ENCODE measurements at places on chromosomes 1 and 21.

DNA sequence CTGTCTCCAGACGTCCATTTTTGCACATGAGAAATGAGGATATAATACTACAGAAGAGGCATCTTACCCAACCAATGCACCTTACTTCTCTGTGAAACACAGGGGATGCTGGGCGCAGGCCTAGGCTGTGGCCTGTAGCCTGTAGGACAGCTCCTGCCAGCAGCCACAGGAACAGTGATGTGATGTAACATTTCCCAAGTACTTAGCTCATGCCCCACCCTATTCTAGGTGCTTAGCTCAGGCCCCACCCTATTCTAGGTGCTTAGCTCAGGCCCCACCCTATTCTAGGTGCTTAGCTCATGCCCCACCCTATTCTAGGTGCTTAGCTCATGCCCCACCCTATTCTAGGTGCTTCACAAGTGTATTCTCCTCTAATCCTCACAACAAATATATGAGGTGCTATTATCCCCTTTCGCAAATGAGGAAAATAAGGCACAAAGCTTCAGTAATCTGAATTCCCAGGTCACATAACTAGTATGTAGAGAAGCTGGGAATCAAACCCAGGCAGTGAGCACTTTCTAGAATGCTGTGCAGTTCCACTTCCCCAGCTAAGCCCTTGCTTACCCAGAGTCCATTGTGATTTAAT, 4.6 kb upstream of the NAXE start:
- H3K4me3 ChIP-seq, result no peak overlapping the region
- no peaks in the 10 kb centered on the region for H3K27me3 ChIP-seq
- peaks cover 12% of the 10 kb centered on the region for H3K4me1 ChIP-seq
- no peak overlapping the region for H3K27ac ChIP-seq
- no peaks in the 10 kb centered on the region for H3K36me3 ChIP-seq

DNA sequence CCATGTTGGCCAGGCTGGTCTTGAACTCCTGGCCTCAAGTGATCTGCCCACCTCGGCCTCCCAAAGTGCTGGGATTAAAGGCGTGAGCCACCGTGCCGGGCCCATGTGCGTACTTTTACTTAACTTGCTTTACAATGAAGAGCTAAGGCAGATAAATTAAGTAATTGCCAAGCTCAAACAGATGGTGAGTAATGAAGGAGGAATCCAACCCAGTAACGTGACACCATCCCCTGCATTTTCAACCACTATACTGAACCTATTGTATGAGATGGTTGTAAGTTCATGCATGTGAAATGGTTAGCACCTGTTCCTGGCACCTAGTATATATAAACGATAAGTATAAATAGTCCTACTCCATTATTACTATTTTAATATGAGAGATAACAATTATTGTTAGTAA, 588.0 kb upstream of the BEND5 start:
- DNase-seq, result no peak
- no peaks in the 10 kb centered on the region for H3K36me3 ChIP-seq
- H3K27me3 ChIP-seq, result no peaks in the 10 kb centered on the region
- no peak overlapping the region for H3K27ac ChIP-seq

GRCh38 chr1:74425676-74426075, 86.7 kb downstream of the LRRC53 start:
- no peak for DNase-seq
- no peak overlapping the region for H3K27ac ChIP-seq
- H3K4me3 ChIP-seq, result no peak overlapping the region
- H3K36me3 ChIP-seq, result no peaks in the 10 kb centered on the region
- H3K27me3 ChIP-seq, result no peaks in the 10 kb centered on the region
- no peaks in the 10 kb centered on the region for H3K4me1 ChIP-seq

DNA sequence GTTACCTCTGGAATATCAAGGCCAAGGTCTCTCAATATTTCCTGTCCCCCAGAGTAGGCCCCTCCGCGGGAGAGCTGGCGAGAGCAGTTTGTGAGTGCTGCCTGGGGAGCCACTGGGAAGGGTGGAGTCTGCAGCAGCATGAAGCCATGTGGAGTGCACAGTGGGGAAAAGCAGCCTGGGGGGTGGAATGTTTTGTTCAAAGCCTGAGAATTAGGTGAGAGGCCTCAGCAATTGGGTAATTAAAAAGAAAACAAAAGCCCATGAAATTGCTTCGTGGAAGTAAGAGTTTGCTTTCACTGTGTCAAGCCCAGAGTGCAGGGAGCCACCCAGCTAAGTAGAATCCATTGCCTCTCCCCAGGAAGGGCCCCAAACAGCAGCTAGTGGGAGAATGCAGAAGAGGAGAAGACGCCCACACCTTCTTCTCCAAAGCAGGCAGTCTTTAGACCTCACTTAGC, 30.2 kb upstream of the DISC1 start:
- H3K4me3 ChIP-seq, result no peak overlapping the region
- no peak overlapping the region for H3K27ac ChIP-seq
- no peaks in the 10 kb centered on the region for H3K36me3 ChIP-seq
- H3K27me3 ChIP-seq, result no peaks in the 10 kb centered on the region
- no peak for DNase-seq

- no peaks in the 10 kb centered on the region for H3K4me1 ChIP-seq
- no peaks in the 10 kb centered on the region for H3K27me3 ChIP-seq
- H3K36me3 ChIP-seq, result no peaks in the 10 kb centered on the region
- no peak for DNase-seq
- H3K27ac ChIP-seq, result no peak overlapping the region
These were observed 4.0 kb downstream of the EPS8L3 start for GRCh38 chr1:109759513-109760334.

- H3K36me3 ChIP-seq, result no peaks in the 10 kb centered on the region
- no peak for DNase-seq
- H3K27ac ChIP-seq, result no peak overlapping the region
- H3K27me3 ChIP-seq, result no peaks in the 10 kb centered on the region
- H3K4me1 ChIP-seq, result no peaks in the 10 kb centered on the region
These were observed 23.9 kb downstream of the HSF2BP start for GRCh38 chr21:43635436-43635835.

DNA sequence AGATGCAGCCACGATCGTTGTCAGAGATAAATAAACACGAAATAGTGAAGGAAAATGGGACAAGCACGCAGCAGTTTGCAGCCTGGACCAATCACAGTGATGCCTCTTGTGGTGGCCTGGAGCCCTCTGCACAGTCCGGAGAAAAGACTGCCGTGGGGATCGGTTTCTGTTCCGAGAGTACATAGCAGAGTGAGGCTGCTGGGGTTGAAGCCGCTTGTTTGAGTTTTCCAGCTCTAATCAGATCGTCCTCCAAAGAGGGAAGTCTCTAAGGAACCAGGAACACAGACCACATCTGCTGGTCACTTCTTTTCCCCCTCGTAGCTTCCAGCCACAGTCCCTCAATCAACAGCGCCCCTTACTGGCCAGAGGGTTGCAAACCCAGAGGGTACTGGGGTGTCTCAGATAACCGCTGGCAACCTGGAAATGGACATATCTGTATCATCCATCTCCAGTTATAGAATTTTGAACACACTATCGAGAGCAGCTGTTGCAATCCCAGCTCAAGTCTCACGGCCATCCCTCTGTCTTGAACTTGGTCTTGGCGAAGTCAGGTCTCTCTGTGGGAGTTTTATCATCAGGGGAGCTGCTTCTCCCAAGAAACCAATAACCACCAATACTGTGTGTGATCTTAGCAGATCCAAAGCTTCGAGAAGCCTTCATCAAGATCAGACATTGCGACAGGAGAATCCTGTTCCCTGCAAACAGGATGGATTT, 57.4 kb downstream of the OLIG1 start:
- peak overlapping the region; percentile 29 for H3K4me3 ChIP-seq
- DNase-seq, result peak; percentile 40
- H3K4me1 ChIP-seq, result peaks cover 6% of the 10 kb centered on the region
- H3K27ac ChIP-seq, result no peak overlapping the region
